ENCODE measurements at places on chromosomes 3 and 15.

GRCh38 chr3:27570421-27571106, 86.4 kb upstream of the SLC4A7 start:
- DNase-seq = no peak

DNA sequence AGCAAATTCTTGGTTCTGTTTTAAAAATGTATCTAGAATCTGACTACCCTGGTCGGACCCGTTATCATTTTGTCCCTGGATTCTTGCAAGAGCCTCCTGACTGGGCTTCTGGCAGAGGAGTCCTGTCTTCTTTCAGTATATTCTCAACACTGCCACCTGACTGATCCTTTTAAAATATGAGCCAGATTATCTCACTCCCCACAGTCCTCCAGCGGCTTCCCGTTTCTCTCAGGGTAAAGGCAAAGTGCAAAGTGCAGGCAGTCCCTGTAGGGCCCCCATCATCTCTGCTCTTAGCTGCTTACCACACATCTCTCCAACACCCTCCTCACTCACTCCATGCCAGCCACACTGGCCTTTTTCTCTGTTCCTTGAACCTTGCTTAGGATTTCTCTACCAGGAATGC, 28.4 kb downstream of the CRTC3 start:
- DNase-seq = no peak

- DNase-seq = no peak
Observed at GRCh38 chr15:96462768-96463750, 132.6 kb downstream of the NR2F2 start.

DNA sequence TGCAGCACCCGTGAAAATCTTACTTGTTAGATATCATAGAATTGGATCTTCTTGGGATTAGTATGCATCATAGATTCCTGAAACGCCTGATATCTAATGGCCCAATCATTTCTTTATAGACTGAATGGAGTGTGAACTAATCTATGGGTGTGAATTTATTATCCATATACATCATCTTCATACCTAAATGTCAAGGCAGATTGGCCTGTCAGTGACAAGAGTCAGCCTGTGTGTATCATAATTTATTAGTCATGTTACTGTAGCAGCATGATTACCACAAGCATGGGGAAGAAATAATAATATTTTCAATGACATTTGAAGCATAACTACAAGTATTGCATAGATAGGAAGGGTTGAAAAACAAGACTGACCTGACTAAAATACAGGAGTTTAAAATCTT, 235.8 kb downstream of the RAP2B start:
- DNase-seq = no peak

DNA sequence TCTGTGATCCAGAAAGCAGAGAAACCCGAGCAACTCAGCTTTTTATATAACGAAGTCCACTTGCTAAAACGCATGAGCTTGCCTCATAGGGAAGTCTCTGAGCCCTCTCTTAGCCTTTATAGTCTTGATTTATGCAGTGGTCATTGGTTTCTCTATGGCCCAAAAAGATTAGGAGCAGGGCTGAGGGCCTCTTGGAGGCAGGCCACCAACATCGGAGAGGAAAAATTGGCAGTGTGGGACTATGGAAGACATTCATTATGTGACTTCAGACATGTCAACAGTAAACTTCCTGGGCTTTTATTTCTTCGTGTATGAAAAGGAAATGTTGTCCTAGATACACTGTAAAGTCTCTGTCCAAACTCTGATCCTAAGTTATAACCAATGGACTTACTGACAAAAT, 13.5 kb downstream of the RAB8B start:
- DNase-seq = no peak

GRCh38 chr3:38108649-38109579, 28.0 kb downstream of the ACAA1 start:
- no peak for DNase-seq

DNA sequence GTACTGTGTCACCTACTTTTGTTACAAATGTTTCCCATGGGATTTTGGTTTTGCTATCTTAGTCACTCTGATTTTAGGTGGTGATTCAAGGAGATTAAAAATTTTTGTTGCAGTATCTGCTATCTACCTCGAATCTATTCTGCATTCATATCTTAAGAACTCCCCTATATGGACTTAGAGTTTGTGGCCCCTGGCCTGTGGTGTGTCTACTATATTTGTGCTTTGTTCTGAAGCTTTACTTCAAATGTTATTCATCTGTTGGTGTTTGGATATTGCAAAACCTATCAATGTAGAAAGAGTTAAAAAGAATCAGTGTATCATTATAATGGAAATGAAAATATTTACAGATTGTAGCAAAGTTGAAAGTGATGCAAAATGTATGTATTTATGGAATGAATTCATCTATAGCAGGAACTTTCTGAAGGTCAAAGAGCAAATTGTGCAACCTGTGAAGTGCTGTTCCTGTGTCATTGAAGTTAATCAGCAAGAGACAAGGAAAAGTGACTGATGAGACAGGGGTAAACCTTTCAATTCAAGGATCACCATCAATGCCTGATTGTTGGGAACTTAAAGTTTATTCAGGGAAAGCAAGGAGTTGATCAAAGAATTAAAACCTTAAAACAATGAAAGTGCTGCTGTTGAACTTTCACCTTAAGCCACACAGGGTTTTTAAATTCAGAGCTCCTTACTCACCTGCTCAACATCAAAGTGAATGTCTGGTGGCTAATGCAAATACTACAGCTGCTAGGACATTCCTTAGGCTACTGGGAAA, 71.0 kb downstream of the SLMAP start:
- no peak for DNase-seq

- no peak for DNase-seq
Observed at GRCh38 chr15:92049290-92049989, 195.9 kb downstream of the SLCO3A1 start.

DNA sequence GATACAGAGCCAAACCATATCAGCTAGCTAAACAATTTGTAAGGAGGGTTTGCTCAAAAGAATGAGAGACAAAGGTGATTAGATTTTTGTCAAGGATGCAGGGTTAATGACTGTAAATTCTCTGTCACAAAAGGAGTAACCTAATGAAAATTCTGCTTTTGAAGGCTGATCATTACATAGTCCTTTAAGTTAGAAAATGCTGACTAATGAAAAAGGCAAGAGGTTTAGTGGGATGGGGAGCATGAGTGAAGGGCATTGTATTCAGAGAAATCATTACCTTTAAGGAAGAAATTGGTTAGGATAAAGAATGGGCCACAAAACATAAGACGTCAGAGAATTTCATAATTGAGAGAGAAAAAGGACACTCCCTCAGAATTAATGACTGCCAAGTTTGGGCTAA, 97.7 kb downstream of the TP63 start:
- no peak for DNase-seq

DNA sequence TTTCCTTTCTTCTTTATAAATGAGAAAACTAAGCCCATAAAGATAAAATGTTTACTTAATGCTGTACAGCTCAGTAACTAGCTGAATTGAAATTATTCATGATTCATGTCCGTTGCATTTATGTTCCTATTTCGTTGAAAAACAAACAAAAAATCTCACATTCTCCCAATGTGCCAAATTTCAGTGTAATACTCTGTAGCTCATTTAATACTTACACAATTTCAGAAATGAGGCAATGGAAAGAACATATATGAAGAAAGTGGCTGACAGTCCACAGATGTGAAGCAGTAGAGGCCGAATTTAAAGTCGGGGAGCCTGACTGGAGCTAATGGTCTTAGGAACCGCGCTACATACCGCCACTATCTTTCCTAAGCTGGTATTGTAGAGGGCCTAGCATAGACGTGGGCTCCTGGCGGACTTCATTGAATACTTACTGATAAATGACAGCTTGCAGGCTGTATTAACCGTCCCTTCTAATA, 651 bp downstream of the PLSCR2 start:
- DNase-seq = no peak

GRCh38 chr3:185924375-185924774, 13.4 kb downstream of the TRA2B start:
- DNase-seq = no peak

DNA sequence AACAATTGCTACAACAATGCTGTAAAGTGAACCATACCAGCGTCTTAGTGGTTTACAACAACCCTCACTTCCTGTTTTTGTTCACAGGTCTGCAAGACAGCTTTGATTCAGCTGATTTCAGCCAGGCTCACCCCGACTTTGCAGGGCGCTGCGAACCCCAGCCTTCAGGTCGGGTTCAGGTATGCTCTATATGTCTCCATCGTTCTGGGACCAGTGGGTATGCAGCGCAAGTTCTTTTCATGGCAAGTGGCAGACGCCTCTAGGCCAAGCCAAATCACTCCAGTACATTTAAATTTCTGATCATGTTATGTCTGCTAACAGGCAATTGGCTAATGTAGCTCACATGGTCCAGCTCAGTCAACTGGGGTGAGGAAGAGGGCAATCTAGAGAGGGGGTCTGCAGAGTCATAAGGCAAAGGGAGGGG, 52.4 kb upstream of the RGMA start:
- DNase-seq = no peak

DNA sequence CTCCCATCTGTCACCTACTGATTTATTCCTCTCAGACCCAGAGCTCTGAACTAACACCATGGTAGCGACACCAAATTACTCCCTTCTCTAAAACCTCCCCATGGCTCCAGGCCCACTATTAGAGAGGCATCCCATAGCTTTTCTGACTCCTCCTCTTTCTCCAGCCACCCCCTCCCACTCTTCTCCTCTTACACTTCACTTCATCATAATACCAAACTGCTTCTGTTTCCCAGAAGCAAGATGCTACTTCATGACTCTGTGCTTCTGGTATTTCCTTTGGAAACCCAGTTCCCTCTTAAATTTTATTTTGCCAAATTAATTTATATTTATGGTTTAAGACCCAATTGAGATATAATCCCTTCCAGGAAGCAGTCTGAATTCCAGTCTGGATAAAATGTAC, 465.1 kb upstream of the PDZRN3 start:
- no peak for DNase-seq

- DNase-seq = no peak
Observed at GRCh38 chr15:33730815-33731214, 237.5 kb upstream of the CHRM5 start.

DNA sequence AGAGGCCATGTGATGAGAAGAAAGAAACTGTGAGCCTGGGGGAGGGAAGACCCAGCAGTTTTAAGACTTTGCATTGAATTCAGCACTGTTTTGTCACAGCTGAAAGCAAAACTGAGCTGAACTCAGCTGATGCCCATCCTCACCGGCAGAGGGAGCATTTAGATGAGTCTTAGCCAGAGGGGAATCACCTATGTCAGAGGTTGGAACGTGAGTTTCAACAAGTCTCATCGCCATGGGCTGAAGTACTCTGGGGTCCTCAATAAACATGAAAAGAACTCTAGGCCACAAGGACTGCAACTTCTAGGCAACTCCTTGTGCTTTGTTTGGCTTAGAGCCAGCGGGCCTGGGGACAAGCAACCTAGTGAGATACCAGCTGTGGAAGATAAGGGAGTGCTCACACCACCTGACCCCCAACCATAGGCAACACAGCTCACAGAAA, 324.5 kb downstream of the TBL1XR1 start:
- DNase-seq = peak; percentile 58

- peak; percentile 58 for DNase-seq
Observed at GRCh38 chr3:11764931-11765363, 81.7 kb downstream of the TAMM41 start.

All from PC-9 (cell line).